ENCODE measurements at places on chromosomes 2 and 18.

GRCh38 chr2:195633974-195634373 lies 23.1 kb upstream of the SLC39A10 start:
- no peak for DNase-seq

DNA sequence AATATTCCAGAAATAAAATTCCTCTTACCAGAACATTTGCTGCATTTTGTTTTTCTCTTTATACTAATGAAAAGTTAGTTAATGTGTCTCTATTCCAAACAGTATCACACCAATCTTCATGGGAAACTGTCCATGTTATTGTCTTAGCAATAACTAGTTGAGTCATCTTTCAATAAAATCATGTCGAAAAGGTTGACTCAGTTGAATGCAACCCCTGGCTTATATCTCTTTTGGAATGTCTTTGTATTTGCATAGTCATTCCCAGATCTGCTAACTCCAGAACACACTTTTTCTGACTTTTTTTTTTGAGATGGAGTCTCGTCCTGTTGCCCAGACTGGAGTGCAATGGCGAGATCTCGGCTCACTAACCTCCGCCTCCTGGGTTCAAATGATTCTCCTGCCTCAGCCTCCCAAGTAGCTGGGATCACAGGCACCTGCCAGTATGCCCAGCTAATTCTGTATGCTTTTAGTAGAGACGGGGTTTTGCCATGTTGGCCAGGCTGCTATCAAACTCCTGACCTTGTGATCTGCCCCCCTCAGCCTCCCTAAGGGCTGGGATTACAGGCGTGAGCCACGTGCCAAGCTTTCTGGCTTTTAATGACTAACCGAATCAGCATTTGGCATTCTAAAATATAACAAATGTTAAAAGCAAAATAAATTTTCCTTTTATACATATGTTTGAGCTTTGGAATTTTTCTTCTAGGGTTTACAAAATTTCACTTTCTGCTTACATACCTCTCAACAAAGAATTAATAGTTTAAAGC lies 133.2 kb upstream of the GULP1 start:
- DNase-seq: no peak

DNA sequence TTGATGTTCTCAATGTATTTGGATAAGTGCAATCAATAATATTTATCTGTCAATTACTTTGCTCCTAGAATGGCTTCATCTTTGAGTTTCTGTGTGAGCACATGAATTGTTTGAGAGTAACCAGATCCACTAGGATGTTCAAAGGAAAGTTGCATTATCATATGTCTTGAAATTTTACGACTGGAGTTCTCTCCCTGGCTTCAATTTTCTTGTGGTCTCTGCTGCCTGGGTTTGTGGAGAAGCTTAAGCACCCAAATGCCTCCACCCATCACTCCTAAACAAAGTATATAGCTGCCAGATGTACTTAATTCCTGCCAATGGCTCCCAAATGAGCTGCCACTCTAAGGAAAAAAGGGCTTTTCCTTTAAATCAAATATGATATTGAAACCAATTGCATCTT lies 1149.4 kb upstream of the ZEB2 start:
- DNase-seq: no peak

- DNase-seq: no peak
Measured at GRCh38 chr2:44116319-44116718, 52.4 kb upstream of the PPM1B start.

DNA sequence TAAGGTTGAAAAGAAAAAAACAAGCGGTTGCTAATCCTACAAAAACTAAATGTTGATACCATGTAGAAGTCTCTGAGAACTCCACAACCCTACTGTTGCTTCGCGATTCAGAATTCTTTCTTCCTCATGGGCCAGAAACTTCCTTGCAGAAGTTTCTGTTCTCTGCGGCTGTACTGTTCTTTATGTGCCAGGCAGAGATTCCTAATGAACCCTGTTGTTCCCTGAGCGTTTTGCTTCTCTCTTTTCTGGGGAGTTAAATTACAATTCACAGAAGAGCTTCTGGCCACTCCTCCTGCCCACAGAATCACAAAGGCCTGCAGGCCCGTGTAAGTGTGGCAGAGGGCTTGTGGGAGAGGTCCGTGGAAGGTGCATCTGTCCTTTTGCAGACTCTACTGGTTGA lies 1.8 kb upstream of the THNSL2 start:
- DNase-seq: no peak

DNA sequence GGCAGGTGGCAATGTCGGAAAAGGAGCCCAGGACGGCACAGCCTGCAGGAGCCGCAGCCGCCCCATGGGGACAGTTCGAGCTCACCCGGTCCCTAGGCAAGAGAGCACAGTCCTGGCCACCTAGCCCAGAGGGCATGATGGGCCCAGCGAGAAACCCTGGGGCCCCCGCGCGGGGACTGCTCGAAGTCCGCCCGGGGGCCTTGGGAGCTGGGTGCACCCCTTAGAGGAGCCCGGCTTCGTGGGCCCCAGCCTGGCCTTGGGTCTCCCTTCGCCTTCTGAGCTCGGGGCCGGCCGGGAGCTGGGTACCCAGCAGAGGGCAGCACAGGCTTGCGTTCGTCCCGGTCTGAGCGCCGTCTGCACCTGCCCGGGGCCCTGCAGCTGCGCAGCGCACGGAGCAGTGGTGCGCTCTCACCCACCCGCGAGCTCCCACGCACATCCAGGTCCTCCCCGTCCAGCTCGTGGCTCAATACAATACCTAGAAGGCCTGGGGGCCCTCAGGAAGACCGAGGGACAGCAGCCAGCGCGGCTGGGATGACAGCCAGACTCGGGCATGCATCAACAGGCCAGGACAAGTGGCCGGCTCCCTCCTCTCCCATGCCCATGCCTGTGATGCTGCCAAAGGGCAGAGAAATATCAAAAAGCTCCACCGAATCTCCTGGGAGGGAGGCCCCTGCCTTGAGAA lies 96.2 kb upstream of the ZNF532 start:
- peak; percentile 37 for DNase-seq

DNA sequence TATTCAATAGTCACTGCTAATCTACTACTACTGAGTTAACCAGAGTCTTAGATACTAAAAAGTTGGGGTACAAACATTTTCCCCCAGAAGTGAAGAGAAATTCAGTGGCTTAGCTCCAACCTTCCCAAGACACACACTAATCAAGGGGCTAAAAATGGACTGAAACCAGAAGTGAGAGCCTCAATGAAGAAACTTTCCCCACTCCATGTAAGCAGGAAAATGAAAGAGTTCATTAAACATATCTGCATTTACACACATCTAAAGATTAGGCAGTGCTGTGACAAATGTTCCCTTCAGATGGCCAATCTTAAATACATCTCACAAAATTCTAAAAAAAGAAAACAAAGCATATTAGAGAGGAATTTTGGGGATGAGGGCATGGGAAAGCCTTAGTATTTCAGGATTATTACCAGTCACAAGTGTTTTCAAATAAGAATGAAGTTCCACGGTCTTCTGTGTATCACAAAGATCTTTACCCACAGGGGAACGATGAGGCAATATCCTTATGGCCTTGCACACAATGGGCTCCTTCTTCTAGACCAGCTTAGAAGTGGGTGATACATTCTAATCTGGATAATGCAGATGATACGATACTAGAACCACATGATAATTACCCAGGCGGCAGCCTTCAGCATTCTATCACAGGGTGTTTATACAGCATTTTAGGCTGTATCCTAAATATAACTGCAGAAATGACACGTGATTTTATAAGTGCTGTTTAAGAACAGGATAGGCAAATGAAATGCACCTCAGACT lies 17.1 kb downstream of the ANKRD44 start:
- no peak for DNase-seq

DNA sequence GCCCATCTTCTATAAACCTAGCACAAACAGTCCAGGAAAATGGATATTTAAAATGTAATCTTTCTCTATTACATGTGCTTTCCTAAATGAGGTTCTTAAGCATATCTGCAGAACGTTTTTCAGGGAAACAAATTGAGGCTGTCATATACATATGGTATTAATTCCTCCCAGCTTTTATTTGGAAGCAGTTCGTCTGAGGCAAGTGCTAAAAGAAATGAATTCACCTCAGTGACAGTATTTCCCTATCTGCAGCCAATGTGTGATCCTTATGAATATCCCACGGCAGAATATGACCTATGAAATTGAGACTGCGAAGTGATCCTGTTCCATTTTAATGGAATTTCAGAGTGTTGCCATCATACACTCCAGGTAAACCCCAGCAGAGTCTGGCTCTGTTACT lies 7.1 kb downstream of the MYOM1 start:
- no peak for DNase-seq

GRCh38 chr2:231930593-231931281 lies 4.5 kb upstream of the NPPC start:
- no peak for DNase-seq

DNA sequence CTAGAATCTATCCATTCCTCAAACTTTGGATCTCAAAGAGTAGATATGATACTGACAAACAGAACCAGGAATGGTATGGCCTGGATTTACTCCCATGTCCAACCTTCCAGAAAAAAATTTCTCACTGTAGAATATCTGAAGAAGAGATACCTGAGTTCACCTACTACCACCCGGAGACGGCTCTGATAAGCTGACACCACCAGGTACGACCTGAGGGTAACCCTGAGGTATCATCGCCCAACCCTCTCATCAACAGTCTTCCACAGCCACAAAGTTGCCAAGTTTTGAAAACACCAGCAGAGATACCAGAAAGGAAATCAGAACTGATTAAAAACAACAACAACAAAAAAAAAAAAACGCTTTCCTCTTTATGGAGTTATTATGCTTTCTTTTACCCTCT lies 102.9 kb downstream of the LRP2 start:
- DNase-seq: no peak

Measured in stimulated activated CD8-positive, alpha-beta memory T cell treated with anti-CD3 and anti-CD28 coated beads, Interleukin-7, amount 100 ng/mL, for 1 hour (primary cell).